ENCODE measurements at places on chromosomes 7 and 10. TPM values are rescaled to one million over a fixed set of nuclear protein-coding genes. Genes with fewer than 3 reads are reported as not detected.

DNA sequence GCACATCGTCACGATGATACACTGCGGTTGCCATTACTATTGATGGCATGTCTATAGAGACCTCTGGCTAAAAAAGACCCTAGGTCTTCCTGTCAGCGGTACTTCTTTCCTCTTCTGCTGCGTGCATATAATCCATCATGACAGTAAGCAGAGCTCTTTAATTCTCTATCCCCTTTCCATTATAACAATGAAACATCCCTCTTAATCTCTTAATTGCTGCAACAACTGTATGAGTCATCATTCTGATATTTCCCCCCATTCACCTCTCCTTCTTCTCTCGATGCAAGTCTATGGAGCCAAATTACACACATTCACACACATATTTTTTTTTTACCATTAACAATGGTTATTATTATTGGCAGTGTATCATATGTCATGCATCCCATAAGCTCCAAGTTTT, 45.2 kb upstream of the AKR1E2 start:
- no peaks in the 10 kb centered on the region for H3K36me3 ChIP-seq
- no peaks in the 10 kb centered on the region for H3K27me3 ChIP-seq
- H3K4me1 ChIP-seq, result peaks cover 4% of the 10 kb centered on the region
- peak; percentile 72 for DNase-seq
- no peak overlapping the region for H3K27ac ChIP-seq

DNA sequence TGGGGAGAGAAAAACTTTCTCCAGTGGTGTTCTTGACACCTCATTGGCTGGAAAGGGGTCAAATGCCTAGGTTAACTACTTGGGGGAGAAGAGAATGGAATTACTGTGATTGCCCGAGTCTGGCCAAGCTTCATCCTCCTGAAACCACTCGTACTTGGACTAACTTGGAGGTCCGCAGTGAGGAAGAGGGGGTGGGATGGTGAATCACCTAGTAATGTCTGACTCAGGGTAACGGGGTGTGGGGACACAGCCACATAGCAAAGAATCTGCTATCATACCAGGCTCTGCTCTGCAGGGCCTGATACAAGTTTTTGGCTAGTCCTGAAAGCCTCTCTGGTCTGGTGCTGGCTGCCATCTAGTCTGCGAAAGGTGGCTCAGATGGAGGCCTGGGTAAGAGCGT, 190.9 kb downstream of the RPS24 start:
- peaks cover 11% of the 10 kb centered on the region for H3K4me1 ChIP-seq
- no peaks in the 10 kb centered on the region for H3K27me3 ChIP-seq
- no peak overlapping the region for H3K4me3 ChIP-seq
- peak; percentile 80 for DNase-seq
- H3K27ac ChIP-seq, result no peak overlapping the region

GRCh38 chr7:155738652-155739537, 73.4 kb downstream of the SHH start:
- no peaks in the 10 kb centered on the region for H3K4me1 ChIP-seq
- DNase-seq, result peak; percentile 57
- H3K36me3 ChIP-seq, result peaks cover 24% of the 10 kb centered on the region
- no peak overlapping the region for H3K27ac ChIP-seq
- no peak overlapping the region for H3K4me3 ChIP-seq
- H3K27me3 ChIP-seq, result no peaks in the 10 kb centered on the region

Gene GPR26
- 0.09 TPM for total RNA-seq
